ENCODE measurements at places on chromosomes 11 and 22.

GRCh38 chr11:76974179-76974891, 59.9 kb upstream of the B3GNT6 start:
- no peak for DNase-seq

GRCh38 chr11:134625151-134625550, 213.1 kb upstream of the B3GAT1 start:
- DNase-seq = no peak

DNA sequence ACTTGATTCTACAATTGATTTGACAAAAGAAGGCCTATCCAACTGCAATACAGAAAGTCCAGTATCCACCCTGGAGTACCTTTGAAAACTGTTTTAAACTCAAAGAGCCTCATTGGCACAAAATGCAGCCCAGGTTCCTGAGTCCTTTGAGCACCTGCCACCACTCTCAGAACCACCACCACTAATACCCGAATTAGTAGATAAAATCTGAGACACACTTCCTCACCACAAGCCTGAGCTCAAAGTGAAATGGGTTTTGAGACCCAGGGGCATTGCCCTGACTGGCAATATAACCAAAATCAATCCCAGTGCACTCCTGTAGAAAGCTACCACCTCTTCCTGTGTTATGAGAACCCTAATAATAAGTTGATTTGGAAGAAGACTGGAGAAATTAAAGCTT, 215.7 kb downstream of the CSNK2A3 start:
- DNase-seq = no peak

- no peak for DNase-seq
Measured at GRCh38 chr22:37175414-37176281, 12.4 kb downstream of the C1QTNF6 start.

DNA sequence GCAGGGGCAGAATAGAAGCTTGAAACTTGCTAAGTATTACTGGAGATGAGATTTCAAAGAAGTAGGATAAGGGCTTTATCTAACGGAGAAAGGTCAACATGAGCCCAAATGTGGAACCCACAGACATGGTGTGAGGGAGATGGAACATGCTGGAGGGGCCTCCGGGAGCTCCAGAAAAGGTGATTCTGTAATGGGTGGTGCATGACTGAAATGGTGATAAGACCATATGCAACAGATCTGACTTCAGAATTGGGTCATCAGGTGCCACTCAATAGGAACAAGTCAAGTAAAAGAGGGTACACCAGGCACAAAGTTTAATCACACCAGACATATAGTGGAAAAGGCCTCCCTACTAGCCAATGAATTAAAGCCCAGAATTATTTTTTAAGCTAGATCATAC, 7.9 kb upstream of the CEP295 start:
- no peak for DNase-seq

DNA sequence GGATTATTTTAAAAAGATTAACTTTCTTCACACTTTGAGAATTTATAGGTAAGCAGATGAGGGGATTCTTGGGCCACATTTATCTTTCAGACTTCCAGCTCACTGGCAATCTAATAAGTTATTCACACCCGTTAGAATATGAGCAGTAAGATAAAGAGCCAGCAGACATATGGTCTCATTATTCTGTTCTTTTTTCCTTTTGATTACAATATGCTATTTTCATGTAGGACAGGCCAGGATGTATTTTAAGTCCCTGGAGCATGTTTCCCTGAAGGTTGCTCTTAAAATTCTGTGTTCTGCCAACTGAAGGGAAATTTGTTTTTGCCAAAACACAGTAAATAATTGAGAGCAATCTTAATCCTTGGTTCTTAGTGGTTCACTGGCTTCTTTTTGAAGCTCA, 22.2 kb downstream of the PDHX start:
- DNase-seq = no peak

DNA sequence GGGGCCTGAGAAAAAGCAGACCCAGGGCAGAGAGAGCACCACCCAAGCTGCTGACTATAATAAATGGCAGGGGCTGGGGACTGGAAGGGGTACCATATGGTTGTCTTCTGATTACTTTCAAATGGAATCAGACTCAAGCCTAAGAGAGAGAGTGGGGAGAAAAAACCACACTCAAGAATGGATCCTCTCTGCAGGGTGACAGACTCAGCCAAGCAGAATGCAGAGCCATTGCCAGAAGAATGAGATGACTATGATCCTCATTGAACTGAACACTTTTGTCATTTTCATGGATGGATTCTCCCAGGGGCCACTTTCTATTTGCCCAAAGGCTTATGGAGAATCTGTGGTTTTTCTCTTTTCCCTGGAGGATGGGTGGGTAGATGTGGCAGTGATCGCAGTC, 8.7 kb downstream of the UBASH3B start:
- no peak for DNase-seq

GRCh38 chr11:44862558-44863101, 88.1 kb downstream of the TP53I11 start:
- DNase-seq = no peak

- no peak for DNase-seq
Measured at GRCh38 chr22:46660604-46661201, 40.5 kb downstream of the GRAMD4 start.

Measured in stimulated activated CD4-positive, alpha-beta T cell treated with anti-CD3 and anti-CD28 coated beads, Interleukin-15, amount 100 ng/mL, for 1 hour (primary cell).